ENCODE measurements at places on chromosomes 2 and 18.

DNA sequence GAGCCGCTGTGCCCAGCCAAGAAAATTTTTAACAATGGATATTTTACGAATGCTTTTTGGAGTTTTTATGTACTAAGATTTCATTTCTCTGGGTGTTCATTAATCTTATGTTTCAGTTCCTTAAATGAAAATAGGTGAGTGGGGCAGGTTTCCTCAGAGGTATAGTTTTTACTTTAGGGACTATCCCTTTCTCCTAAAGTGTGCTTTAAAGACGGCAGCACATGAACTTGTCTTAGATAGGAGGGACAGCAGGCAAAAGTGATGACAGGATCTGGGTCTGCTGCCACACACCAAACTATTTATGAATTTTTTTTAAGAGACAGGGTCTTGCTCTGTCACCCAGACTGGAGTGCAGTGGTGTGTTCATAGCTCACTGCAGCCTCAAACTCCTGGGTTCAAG, 8.0 kb upstream of the REL start:
- no peak for DNase-seq

GRCh38 chr2:58923869-58924268, 682.7 kb upstream of the FANCL start:
- no peak for DNase-seq

DNA sequence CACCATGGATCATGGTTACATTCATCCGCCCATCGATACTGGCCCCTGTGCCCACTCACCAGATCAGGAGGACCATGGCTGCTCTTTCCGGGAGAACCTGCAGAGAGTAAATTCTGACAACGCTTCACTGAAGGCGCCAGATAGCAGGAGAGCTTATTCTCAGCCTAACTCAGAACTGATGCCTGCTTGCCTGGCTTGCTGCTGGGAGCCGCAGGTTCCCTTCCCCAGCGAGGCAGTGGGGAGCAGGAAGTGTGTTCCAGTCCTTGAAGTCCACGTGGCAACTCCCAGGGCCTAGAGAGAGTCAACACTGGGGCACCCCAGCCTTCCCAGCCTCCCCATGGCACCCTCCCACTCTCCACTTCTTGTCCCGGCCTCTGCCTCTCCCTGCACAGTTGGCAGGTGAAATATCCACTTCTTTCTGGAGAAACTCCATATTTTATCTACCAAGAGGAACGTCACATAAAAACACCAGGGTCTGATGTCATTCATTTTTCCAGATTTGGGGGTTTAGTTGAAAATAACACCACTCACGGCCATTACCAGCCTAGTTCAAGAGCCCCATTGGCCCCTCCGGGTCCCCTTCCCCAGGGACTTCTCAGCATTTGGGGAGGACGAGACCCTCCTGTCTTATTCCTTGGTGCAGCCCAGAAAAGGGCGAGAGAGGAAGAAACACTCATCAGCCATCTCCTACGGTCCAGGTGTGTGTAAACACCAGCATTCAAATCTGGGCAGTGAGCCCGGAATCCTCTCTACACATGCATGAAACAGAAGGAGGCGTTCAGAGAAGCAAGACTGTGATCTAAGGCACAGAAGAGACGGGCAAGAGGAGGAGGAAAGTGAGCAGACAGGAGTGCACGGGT, 3.5 kb upstream of the TUBB6 start:
- no peak for DNase-seq

- no peak for DNase-seq
Observed at GRCh38 chr2:120347396-120348060, 1.6 kb downstream of the INHBB start.

- DNase-seq = no peak
Observed at GRCh38 chr2:191386938-191387536, 141.8 kb downstream of the MYO1B start.

DNA sequence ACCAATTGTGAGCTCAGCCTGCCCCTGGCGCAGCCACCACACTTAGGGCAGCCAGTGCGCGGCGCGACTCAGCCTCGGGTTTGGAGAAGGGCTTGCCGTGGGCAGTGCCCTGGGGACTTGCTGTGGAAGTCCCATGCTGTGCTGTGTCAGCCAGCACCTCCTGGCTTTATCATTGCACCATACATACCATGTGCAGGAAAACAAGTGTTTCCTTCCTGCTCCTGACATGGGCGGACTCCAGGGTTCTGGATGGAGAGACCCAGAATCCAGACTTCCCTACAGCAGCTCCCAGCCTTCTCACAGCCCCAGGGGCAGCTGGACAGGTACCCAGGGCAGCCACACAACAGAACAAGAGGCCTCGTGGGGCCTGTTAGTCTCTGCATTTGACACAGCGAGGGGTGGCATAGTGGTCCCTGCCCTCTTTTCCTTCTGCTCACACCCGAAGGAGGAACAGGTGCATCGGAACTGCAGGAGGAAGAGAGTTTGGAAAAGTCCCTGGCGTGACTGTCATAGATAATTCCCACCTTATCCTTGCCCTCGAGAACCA, 54.2 kb downstream of the SDC1 start:
- no peak for DNase-seq

DNA sequence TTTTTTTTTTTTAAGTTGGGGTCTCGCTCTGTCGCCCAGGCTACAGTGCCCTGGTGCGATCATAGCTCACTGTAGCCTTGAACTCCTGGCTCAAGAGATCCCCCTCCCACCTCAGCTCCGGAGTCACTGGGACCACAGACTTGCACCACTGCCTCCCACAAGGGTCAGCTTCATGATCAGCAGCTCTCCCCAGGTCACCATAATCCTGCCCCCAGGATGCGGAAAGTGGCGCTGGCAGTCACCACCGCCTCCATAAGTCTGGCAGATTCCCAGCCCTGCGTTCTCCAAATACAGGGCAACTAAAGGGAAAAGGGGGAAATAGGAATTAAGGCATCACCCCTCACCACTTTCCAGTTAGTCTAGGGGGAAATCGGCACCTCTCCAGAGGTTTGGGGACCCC, 5.2 kb upstream of the ARID5A start:
- no peak for DNase-seq

GRCh38 chr2:42128721-42129486, 40.2 kb upstream of the EML4 start:
- no peak for DNase-seq

DNA sequence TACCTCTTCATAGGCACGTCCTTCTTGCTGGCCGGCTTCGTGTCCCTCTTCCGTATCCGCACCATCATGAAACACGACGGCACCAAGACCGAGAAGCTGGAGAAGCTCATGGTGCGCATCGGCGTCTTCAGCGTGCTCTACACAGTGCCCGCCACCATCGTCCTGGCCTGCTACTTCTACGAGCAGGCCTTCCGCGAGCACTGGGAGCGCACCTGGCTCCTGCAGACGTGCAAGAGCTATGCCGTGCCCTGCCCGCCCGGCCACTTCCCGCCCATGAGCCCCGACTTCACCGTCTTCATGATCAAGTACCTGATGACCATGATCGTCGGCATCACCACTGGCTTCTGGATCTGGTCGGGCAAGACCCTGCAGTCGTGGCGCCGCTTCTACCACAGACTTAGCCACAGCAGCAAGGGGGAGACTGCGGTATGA, 2.3 kb downstream of the FZD7 start:
- no peak for DNase-seq

GRCh38 chr2:216694826-216695217, 527 bp downstream of the IGFBP5 start:
- no peak for DNase-seq

GRCh38 chr2:218244665-218245064, 16.1 kb upstream of the GPBAR1 start:
- no peak for DNase-seq

DNA sequence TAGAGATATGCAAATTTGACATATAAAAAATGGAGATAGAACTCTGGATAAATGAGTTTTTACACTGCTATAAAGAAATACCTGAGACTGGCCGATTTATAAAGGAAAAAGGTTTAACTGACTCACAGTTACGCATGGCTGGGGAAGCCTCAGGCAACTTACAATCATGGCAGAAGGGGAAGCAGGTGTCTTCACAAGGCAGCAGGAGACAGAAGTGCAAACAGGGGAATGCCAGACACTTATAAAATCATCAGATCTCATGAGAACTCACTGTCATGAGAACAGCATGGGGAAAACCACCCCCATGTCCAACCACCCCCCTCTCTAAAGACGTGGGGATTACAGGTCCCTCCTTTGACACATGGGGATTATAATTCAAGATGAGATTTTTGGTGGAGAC, 1540.2 kb upstream of the SLC39A10 start:
- no peak for DNase-seq

- DNase-seq = no peak
Observed at GRCh38 chr2:241958818-241959545, 89.5 kb downstream of the RTP5 start.

GRCh38 chr2:9847140-9847539, 3.9 kb downstream of the TAF1B start:
- DNase-seq = no peak

DNA sequence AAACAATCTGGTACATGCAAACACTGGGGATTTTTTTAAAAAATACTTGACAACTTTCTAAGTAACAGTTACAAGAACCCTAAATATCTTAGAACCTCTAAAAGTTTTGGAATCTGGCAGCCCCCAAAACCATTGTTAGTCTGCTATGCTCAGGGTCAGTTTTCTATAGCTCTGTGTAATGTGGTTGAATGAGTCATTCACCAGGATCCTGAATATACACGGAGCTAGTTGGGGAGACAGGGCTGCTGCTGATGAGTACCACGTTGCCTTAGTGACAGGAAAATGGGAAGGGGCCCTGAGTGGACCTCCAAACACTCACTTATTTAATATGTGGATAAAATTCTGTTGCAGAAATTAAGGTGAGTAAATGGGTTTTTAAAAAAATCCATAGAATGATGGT, 36.9 kb upstream of the TANC1 start:
- DNase-seq = no peak

DNA sequence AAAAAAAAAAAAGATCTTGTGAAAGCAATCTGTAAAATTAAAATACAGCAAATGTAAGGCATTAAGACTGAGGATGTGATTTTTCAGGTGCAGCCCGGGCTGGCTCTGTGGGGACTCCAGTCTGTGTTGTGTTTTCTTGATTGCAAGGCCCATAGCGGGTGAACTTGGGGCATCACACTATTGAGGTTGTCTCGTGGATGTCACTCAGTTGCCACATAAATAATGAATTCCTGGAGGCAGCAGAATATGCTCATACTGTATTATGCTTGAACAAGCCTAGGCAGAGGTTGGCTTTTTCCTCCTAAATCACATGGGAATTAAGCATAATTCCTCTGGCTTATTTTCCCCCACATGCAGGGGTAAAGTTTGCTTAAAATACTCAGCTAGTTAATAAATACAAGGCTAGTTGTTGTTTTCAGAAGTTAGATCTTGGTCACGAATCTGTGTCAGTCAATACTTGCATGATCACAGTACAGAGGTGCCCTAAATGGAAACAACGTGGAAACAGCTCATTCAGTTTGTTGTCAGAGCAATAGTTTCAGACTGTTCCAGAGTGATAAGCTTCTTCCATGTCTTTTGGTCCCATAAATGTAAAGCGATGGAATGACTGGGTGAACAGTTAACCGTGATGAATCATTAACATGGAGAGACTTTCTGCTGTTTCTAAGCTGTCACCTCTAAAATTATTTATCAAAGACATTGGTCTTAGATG, 16.4 kb downstream of the GEMIN6 start:
- DNase-seq = no peak

- DNase-seq = no peak
Observed at GRCh38 chr2:69067026-69067630, 54.1 kb downstream of the ANTXR1 start.

DNA sequence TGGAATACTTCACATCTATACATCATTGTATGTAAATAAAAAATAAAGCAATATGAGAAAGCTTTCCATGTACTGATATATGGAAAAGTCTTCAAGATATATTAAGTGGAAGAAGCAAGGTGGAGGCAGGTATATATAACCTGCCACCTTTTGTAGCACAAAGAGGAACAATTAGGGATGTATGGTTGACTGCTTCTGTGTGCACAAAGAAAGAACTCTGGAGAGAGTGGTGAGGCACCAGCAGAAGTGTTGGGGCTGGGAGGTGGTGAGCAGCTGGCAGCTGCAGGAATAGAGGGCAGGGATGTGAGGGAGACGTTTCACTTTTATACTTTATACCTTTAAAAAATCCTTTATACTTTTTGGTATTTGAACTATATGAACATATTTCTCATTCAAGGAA, 26.1 kb downstream of the KIF5C start:
- DNase-seq = no peak

- no peak for DNase-seq
Observed at GRCh38 chr18:2956056-2956455, 56.9 kb downstream of the LPIN2 start.

- DNase-seq = no peak
Observed at GRCh38 chr2:8640498-8640897, 41.4 kb upstream of the ID2 start.

DNA sequence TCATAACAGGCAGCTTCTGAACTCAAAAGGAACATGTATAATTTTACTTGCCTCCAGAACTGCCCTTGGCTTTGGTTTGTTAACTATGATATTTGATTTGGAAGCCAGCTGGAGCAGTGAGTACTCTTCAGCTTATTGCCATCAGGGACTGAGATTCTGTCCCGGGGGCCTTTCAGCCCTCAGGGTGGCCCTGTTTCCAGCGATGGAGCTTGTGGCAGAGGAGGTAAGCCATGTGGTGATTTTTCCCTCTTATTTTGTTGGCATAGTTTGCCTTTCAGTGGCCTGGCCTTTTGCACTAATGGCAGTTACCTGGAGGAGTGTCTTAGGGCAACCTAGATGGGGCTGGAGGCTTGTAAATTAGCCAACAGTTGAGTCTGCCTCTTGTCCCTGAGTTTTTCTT, 1955.0 kb upstream of the LRRTM1 start:
- no peak for DNase-seq

DNA sequence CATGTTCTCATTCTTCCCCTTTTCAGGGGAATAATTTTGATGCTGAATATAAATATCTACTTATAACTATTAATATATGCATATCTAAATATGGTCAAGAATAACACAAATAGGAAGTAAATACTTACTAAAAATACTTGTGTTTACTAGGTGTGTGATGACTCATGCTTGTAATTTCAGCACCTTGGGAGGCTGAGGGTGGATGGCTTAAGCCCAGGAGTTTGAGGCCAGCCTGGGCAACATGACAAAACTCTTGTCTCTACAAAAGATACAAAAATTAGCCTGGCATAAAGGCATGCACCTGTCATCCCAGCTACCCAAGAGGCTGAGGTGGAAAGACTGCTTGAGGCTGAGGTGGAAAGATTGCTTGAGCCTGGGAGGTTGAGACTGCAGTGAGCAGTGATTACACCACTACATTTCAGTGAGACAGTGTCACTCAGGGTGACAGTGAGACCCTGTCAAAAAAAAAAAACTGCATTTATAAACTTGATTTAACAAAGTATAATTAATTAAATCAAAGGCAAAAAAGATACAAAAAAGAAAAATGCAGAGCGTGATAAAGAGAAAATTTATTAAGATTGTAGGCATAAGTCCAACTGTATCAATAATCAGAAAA, 703.1 kb upstream of the VRK2 start:
- no peak for DNase-seq

GRCh38 chr2:230798769-230799399, 65.9 kb upstream of the ITM2C start:
- no peak for DNase-seq

- no peak for DNase-seq
Observed at GRCh38 chr2:192559587-192559986, 364.9 kb upstream of the TMEFF2 start.

GRCh38 chr2:2014251-2014771, 270.0 kb upstream of the PXDN start:
- no peak for DNase-seq

- DNase-seq = peak; percentile 19
Observed at GRCh38 chr18:12886498-12887126, 2.6 kb upstream of the PTPN2 start.

Data from stimulated activated CD4-positive, alpha-beta T cell treated with anti-CD3 and anti-CD28 coated beads, Interleukin-2, amount 100 ng/mL, for 24 hours (primary cell).